ENCODE measurements at places on chromosomes 3 and 15.

DNA sequence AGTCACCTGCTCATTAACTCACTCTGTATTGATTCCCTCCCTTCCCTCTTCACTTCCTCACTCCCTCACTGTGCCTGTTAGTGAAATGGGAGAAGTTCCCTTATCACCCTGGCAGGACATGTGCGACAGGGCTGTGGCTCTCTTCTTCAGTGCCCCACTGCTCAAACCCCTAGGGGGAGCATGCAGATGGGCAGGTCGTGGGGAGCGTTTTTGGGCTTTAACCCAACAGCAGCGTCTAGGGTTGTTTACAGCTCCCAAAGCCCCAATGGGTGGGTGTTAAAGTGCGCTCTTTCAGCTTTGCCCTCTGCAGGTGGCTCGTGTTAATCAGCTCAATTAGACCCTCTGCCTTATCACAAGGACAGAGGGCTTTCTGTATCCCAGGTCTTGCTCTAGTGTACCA is 447.8 kb upstream of the PROK2 start:
- no peak for DNase-seq

DNA sequence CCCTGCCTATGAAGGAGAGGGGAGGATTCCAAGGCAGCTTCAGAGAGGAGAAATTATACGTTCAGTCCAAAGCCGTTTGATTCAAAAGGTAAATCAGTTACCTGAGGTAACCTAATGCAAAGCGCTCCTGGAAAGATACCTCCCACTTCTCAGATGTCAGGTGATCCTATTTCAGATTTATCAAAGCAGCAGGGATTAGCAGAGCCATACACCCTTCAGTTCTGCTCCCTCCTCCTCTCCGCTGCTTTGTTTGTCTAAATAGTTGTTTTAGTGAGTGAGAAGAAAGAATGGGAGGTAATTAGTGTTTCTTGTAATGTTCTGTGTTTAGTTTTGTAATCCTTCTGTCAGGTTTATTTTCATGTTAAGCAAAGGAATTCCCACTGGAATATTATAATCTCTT is 81.1 kb downstream of the SOX14 start:
- no peak for DNase-seq

DNA sequence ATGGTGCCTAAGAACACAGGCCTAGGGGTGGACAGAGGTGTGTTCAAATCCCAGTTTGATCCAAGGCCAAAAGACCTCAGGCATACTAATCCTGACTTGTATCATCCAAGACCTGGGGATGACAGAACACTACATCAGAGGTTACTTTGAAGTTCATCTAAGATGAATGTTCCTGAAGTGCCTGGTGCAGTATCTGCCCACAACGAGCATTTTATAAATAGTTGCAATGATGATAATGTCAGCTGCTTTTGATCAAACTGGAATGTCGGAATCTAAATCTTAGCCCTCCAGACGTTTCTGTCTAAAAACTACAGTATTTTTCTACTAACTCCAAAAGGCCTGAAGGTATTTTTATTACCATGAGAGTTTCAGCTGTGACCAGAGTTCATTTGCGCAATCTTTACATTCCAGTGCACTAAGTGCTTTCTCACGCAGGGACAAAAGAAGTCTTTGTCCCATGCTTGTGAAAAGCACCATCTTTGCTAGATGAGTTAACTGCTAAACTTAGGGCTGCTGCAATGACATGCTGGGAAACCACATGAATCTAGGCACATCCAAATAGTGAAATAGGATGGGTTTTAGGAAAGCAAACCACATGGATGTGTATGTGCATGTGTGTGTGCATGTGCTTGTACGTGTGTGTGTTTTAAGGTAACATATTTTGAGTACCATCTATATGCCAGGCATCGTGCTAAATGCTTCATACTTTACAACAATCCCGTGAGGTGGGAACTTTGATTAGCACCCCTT is 18.1 kb downstream of the ANXA2 start:
- peak; percentile 91 for DNase-seq

- peak; percentile 25 for DNase-seq
Observed at GRCh38 chr3:148911173-148911572, 46.1 kb downstream of the CPA3 start.

DNA sequence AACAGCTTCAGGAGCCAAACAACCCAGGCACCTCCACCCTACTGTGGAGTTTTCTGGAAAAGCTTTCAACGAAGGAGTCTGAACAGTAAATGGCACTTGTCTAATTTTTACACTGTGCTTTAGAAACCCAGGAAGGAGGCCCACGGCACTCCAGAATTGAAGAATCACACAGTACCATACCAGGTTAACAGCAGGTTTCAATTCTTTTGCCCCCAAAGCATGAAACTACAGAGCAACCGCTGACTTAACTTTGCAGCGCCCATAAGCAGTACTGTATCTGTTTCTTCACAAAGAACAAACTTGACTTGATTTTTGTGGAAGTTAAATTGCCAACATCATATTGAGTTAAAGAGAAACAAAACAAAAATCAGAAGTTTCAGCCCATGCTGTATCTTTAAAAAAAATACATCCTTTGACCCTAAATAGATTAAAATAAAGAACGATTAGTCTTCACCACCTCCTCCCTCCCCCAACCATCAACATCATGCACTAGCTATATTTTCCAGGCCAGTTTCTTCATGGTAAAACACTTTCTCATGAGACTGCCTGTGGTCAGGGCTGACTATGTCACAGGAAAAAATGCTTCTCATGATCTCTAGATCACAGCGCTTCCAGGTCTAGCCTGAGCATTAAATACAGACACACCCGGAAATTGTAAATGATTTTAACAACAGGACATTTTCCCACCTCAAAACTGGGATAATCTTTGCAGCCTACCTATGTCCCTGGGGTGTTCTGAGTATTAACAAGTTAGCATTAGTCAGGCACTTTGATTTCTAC is 456.3 kb downstream of the FOXP1 start:
- peak; percentile 74 for DNase-seq

DNA sequence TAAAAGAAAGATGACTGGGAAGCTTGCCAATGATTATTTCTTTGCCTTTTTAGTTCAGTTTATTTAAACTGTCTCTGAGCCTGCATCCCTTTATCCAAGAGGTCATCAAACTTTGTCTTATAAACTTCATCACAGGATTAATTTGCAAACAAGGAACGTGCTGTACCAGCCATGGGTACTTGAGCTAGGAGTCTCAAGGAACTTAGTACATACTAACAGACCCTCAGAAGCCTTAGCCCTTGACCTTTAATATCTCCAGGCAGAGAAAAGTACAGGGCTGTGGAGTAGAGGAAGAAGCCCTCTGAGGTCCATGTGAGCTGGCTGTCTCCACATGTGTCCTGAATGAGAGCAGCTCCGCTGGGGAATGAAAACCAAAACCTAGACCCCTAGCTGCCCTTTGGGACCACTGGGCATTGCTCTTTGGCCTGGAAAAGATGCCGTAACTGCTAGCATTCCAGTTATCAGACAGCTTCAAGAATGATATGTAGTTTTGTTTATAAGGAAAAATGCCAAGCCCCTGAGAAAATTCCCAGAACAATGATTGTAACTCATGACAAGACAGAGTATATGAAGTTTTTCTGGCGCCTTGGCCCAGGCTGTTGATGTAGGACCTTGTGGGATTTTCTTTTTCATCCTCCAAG is 92.1 kb downstream of the ASB7 start:
- DNase-seq, result no peak

GRCh38 chr3:195931582-195932273 is 23.4 kb upstream of the TNK2 start:
- DNase-seq, result no peak

GRCh38 chr3:190995156-190995555 is 132.7 kb upstream of the GMNC start:
- no peak for DNase-seq

- no peak for DNase-seq
Observed at GRCh38 chr15:70378126-70379031, 280.7 kb upstream of the TLE3 start.

GRCh38 chr3:114606336-114606735 is 312.5 kb downstream of the TIGIT start:
- DNase-seq, result no peak

DNA sequence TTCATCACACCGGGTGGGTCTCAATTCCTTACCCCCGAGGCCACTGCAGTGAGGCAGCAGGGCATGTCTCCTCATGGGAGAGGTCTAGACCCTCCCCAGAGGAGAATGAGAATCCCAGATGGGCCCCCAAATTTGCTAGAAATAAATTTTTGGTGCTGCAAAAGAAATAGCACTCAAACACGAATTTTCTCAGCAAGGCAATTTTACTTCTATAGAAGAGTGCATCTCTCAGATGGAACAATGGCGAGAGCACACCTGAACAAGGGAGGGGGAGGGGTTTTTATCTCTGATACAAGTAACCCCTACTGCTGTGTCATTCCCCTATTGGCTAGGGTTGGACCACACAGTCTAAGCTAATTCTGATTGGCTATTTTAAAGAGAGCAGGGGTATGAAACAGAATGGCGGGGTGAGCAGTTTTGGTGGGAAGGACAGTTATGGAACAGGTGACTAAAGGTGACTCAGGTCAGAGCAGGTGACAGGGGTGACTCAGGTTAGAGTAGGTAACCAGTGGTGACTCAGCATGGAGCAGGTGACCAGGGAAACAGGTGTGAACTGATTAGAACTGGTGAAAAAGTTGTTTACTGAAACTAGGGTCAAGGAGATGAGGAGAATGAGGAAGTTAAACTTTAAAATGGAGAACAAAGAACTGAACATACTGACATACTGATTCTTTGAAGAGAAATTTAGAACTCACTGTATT is 93.0 kb upstream of the WNT7A start:
- no peak for DNase-seq

DNA sequence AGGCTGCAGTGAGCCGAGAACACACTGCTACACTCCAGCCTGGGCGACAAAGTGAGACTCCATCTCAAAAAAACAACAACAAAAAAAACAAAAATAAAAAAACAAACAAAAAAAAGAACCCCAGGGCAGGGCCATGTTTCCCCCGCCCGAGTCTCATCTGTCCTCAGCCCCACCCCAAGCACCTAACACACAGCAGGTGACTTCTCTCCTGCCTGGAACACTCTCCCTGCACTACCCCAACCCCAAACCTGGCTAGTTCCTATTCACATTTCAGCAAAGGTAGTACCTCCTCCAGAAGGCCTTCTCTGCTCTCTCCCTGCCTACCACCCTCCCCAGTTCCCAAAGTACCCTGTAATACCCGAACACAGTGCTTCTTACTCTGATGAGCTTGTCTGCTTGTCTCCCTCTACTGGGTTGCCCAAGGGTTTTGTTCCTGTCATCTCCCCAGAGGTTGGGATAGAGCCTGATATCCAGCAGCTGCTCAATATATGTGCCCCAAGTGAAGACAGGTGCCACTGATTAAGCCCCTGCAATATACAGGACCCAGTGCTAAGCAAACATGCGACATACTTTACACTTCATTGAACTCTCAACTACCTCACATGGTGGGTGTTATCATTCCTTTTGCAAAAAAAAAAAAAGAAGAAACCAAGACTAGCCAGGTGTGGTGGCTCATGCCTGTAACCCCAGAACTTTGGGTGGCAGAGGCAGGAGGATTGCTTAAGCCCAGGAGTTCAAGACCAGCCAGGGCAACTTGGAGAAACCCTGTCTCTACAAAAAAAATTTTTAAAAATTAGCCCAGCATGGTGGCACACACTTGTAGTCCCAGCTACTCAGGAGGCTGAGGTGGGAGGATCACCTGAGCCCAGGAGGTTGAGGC is 103.6 kb downstream of the DAPK2 start:
- DNase-seq, result no peak

Data from HCEC 1CT (cell line).